ENCODE measurements at places on chromosomes 1 and 21.

- no peak for DNase-seq
Observed at GRCh38 chr1:22609291-22609690, 27.1 kb upstream of the C1QA start.

GRCh38 chr1:228059634-228060457 lies 22.7 kb upstream of the ARF1 start:
- peak; percentile 40 for DNase-seq

- DNase-seq: no peak
Observed at GRCh38 chr1:15028102-15028501, 125.4 kb upstream of the TMEM51 start.

DNA sequence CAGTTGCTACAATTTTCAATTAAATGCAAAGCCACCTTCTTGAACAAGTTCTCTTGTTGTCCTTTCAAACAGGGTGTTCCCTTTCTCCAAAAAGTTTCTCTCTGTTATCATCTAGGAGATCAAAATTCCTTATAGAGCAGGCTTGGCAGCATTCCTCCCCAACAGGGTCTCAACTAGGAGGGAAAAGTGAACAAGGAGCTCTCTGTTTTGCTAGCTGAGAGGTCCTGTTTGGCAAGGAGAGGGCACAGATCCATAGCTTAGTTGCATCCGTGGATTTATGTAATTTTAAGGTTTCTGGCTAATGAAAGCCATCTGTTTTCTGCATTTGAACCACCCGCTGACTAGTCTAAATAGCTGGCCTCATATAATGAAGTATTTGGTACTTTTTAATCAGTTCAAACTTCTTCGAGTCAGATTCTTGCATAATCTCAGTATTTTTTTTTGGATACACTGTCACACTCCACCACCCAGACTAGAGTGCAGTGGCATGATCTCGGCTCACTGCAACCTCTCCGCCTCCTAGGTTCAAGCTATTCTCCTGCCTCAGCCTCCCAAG lies 54.0 kb downstream of the APP start:
- DNase-seq: no peak

DNA sequence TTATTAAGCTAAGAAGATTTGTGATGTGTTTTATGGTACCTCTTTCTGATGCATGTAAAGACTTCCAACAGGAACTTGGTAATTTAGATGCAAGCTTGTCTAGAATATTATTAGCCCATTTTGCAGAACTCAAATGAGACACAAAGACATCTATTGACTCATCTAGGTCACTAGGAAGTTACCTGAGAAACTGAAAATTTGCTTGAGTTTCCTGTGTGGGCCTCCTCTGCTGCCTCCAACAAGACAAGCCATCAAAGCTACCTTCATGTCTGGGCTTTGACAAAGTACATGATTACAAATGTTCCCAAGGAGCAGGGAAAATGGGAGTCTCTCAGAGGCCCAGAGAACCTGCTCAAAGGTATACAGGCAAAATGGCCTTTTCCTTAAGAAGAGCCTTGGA lies 5.6 kb downstream of the RUNX1 start:
- DNase-seq: no peak

DNA sequence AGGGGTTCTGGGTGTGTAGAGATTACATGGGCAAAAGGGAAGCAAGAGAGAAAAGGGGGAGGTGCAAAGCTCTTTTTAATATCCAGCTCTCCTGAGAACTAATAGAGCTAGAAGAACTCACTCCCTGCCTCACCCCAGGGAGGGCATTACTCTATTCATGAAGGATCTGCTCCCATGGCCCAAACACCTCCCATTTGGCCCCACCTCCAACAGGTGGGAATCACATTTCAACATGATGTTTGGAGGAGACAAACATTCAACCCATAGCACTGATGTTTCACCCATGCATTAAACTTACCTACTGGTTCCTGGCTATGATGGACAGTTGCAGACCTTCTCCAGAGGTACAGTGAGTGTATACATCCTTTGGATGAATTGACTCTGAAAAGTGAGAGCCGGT lies 7.3 kb upstream of the JUN start:
- no peak for DNase-seq

DNA sequence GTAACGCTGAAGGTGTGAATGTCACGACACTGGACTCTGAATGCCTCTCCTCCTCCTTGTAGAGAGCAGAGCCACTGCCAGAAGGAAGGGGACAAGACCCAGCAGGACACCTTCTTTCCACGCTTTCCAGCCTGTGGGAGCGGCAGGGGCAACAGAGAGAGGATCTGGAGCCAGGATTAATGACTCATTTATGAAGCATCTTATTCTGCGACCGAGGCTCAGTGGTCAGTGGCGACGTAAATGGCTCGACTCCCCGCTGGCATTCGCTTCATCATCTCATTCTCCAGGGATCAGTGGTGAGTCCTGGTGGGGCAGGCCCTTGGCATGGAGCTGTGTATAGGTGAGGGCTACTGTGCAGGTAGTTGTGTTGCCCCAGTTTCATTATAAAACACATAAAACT lies 4.6 kb downstream of the SLC37A1 start:
- no peak for DNase-seq

- no peak for DNase-seq
Observed at GRCh38 chr1:177912991-177913390, 56.9 kb downstream of the SEC16B start.

DNA sequence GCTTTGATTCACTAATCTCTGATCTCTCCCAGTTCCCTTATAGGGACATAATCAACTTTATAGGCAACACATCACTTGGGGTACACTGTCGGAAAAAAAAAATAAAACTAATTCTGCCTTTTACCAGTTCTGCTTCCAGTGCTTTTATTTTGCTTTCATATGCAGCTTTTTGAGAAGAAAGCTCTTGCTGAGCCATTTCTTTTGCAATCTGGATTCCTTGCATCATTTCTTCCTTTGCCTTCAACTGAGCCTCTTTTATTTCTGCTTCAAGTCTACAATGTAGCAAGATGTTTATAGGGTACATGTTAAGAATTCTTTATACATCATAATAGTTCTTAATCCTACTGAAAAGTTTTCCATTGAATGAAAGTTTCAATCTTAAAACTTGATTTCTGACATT lies 30.6 kb downstream of the KIF14 start:
- DNase-seq: no peak

- DNase-seq: no peak
Observed at GRCh38 chr1:41623736-41624135, 139.3 kb upstream of the EDN2 start.

DNA sequence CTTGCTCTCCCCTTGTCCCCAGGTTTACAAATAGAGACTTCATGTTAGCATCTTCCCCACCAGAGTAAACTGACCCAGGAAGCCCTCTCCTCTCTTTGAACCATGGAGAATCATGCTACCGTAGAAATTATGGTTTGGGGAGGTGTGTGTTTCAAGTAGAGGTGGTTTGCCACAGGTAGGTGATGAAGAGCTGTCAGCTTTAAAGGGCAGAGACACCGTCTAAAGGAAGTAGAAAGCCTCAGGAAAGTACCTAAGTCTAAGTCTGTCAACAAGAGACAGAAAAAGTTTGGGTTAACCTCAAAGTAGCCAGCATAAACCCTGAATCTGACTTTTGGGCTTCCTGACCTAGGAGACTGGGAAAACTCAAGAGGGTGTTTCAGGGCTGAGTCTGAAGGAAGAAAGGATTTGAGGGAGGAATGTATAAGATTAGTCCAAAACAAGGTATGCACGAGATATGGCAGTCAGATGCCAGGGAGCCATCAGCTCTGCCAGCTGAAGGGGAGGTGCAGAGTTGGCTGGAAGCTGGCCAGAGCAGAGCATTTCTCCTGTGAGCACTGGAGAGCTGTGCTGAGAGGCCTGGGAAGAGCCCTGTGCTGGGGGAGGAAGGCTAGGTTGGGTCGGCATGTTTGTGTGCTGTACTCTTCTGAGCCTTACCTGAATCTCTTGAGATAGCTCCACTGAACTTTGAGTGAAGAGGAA lies 14.3 kb downstream of the ADAMTSL4 start:
- no peak for DNase-seq

DNA sequence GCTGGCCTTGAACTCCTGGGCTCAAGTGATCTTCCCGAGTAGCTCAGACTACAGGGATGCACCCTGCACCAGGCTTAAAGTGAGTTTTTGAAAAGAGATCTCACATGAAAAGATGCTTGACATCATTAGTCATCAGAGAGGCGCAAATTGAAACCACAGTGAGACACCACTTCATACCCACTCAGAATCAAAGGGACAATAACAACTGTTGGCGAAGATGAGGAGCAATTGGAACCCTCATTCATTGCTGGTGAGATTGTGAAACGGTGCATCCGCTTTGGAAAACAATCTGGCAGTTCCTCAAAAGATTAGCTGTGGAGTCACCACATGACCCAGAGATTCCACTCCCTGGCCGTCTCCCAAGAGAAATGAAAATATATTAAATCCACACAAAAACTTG lies 122.3 kb downstream of the PGBD5 start:
- DNase-seq: no peak

DNA sequence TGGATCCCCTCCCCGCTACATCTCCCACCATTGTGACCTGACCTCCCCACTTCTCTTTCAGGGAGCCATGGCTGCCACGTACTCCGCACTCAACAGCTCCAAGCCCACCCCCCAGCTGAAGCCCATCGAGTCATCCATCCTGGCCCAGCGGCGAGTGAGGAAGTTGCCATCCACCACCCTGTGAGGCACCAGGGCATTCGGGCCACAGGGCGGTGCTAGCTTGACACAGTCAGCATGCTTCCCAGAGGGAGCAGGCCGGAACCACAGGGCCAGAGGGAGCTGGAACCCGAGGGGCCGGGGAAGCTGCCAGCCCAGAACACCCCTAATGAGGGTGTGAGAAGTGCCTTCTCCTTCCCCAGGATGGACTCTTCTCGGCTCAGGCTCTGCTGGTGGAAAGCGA lies 44.5 kb downstream of the RPS6KA1 start:
- no peak for DNase-seq

GRCh38 chr1:3014050-3014440 lies 7.2 kb upstream of the ACTRT2 start:
- DNase-seq: no peak

- DNase-seq: no peak
Observed at GRCh38 chr1:36609241-36610027, 126.7 kb upstream of the CSF3R start.

GRCh38 chr1:30919025-30919881 lies 10.7 kb upstream of the SDC3 start:
- no peak for DNase-seq

GRCh38 chr1:202146279-202146678 lies 1.7 kb upstream of the ARL8A start:
- no peak for DNase-seq

DNA sequence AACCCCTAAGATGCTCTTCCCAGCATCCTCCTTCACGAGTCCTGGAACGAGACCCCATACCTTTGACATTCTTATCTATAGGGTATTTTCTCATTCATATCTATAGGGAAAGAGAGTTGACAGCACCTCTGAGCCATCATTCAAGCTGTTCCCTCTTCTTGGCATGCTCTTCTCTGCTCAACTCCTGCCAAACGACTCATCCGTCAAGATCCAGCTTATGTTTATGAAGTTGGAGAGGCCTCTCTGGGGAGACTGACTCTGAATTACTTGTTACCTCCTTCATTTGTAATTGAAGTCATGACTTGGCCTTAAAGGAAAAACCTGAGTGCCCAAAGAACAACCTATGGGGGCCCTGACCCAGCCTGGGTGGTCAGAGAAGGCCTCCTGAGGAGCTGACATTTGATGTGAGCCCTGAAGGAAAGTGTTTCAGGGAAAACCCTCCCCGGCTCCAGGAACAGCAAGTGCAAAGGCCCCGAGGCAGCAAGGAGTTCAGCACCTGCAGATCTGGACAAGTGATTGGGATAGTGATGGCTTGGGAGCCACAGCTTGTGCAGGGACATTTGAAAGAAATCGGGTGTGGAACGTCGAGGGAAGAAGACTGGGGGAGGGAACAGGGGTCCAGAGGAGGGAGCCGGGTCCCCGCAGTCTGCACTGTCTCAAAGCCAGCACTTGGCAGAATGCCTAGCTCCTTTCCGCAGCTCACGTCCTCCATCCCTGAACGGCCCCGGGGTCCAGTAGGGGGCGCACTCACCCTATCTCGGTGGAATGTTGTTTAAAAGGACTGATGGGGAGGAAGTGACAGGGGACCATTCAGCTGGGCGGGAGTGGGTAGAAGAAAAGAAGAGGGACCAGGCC lies 14.0 kb upstream of the CDA start:
- DNase-seq: peak; percentile 42

- no peak for DNase-seq
Observed at GRCh38 chr1:44263568-44264450, 50.5 kb downstream of the DMAP1 start.

DNA sequence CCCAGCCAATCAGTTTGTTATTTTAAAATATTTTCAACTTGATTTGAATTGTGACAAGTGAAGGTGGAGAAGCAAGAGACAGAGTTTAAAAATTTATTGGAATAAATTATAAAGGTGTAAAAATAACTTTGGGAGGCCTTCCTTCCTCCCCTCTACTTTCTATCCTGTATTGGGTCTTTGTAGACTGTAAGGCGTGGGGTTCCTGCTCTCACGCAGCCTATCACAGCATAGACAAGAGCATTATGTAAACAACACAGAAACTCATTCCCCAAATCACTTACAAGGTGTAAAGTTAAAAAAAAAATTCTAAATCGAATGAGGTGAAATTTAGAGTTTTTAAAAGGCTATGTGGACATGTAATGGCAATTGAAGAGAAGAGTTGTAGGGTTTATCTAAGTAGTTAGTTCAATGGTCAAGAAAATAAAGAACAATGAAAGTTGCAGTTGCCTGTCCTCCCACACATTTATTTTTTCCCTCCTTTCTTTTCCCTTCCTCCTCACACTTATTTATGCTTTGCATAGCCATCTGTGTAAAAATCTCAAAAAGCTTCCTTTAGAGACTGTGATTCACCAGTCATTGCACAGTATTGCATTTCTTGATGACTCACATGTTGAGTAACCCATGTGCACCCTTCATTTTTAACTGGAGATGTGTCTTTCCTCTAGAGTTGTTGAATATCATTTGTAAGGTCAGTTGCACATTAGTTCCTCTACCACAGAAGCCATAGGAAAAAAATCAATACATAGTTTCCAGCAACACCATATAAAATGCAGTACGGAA lies 242.2 kb downstream of the PTPRC start:
- DNase-seq: no peak

- DNase-seq: no peak
Observed at GRCh38 chr1:12477936-12478611, 139.9 kb downstream of the DHRS3 start.

Measured in stimulated activated CD8-positive, alpha-beta memory T cell treated with anti-CD3 and anti-CD28 coated beads, Interleukin-7, amount 100 ng/mL, for 1 hour (primary cell).